ENCODE measurements at places on chromosomes 7 and 10.

GRCh38 chr7:108845951-108846350 is 276.3 kb downstream of the DNAJB9 start:
- DNase-seq, result no peak

GRCh38 chr10:3340127-3340730 is 167.6 kb upstream of the PITRM1 start:
- no peak for DNase-seq

- DNase-seq, result peak; percentile 41
These were observed 209.9 kb downstream of the USP6NL start for GRCh38 chr10:11401264-11402235.

- DNase-seq, result no peak
These were observed 214.3 kb downstream of the NEBL start for GRCh38 chr10:20682782-20683181.

GRCh38 chr10:30835146-30835545 is 196.5 kb downstream of the ZNF438 start:
- no peak for DNase-seq

DNA sequence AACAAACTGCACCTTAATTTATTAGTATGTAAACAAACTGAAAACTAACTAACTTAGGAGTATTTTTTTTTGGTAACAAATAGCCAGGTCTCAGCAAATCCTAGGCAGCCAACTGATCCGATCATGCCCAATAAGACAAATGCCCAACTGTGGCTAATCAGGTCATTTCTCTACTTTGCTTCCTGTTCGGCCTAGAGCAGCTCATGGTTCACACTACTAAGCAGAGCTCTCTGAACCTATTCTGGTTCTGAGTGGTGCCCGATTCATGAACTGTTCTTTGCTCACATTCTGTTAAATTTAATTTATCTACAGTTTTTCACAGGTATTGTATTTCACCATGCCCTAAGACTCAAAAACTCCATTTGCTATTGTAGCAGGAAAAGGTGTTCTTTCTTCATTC is 55.1 kb downstream of the CCDC3 start:
- DNase-seq, result no peak

DNA sequence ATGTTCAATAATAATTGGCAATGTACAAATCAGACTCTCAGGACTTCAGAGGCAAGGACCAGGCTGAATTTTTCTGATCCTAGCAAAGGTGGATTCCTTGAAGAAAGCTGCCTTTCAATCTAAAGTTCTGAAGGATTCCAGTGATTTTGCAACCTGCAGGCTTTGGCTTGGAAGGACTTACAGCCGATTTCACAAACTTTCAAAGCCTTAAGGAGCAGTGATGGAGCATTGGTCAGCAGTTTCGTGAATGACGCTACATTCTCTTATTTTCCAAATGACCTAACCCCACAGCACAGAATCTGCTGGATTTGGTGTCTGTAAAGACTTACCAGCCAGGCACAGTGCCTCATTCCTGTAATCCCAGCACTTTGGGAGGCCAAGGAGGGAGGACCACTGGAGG is 167.5 kb downstream of the ARHGAP12 start:
- no peak for DNase-seq

DNA sequence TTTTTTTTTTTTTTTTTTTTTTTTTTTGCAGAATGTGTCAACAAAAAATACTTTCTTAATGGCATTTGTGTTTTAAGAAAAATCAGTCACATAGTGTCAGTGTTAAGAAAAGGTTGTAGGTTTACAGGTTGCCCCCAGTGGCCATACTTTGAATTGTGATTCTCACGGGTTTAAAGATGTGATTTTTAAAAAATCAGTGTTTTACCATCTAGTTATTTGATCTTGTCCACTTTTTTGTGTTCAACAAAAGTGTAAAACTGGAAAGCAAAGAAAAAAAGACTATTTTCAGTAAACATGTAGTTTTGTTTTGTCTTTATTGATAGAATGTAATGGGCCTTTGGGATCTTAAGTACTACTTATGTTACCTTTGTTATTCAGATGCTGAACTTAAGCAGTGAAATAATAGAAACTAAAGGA is 25.7 kb downstream of the SUV39H2 start:
- DNase-seq, result peak; percentile 62

- peak; percentile 84 for DNase-seq
These were observed 19.5 kb upstream of the GNA12 start for GRCh38 chr7:2863461-2864066.

GRCh38 chr10:129706523-129706922 is 239.5 kb downstream of the MGMT start:
- DNase-seq, result no peak

DNA sequence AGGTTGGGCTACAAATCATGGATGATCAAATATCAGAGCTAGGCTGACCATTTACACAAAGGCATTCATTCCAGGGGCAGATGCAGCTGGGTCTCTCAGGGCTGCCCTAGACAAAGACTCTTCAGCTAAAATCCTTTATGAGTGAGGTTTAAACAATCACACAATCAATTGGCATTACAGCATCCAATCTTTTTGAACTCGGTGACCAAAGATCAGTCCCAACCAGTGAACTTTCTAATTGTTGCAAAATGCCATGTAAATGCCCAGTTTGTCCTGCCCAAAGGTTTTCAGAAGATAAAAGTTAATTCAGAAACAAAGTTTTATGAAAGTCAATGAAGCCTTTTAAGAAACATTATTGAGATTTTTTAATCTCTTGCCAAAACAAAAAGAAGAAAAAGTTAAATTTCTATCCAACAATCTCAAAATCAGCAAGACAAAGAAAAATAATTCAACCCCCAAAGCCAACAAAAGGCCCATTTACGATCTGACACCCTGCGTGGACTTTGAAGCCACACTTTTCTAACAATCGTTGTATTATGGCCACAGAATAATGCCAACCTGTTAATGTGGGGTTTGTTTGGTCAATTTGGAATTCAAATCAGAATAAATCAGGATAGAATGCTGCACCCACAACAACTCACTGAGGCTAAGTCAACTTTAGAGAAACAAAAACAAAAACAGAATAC is 40.9 kb downstream of the GPR37 start:
- DNase-seq, result no peak

DNA sequence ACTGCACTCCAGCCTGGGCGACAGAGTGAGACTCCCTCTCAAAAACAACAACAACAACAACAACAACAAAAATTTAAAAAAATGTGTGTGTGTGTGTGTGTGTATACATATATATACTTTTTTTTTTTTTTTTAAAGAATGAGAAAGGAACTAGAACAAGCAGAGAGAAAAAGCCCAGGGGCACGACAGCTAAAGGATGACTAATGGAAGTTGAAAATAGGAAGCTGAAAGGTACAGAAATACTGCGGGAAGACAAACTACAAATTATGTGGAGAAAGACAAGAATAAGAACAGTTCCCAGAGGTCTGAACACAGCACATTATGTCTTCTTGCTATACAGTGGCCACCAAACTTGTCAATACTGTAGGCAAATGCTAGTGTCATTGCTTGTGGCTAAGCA is 141.9 kb upstream of the PRSS1 start:
- DNase-seq, result no peak

GRCh38 chr10:26869528-26869927 is 8.8 kb upstream of the ABI1 start:
- DNase-seq, result peak; percentile 36

DNA sequence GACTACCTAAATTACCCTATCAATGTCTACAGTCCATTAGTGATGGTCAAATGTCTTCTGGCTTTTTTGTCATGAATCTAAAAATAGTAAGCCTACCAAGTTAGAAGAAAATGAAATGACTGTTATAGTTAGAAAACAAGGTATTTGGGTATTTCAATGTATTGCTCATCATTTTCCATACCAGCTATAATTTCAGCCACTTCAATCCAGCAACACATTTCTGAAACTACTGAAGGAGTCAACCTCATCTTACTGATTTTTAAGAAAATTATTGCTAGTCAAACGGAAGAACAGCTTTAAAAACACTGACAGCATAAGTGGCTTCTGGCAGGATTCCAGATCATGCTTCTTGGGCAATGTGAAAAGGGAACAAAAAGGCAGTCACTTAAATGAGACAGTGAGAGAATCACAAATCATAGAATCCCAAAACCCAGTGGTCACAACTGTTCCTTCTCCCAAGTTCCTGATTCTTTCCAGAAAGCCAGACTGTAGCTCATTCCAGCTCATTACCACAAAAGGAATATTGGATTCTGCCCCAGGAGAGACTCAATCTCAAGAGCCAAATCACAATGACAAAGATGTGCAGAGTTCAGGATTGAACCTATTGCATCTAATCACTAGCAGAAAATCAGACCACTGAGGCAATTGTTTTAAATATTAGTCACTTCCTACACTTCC is 61.2 kb upstream of the LRRN3 start:
- peak; percentile 73 for DNase-seq

DNA sequence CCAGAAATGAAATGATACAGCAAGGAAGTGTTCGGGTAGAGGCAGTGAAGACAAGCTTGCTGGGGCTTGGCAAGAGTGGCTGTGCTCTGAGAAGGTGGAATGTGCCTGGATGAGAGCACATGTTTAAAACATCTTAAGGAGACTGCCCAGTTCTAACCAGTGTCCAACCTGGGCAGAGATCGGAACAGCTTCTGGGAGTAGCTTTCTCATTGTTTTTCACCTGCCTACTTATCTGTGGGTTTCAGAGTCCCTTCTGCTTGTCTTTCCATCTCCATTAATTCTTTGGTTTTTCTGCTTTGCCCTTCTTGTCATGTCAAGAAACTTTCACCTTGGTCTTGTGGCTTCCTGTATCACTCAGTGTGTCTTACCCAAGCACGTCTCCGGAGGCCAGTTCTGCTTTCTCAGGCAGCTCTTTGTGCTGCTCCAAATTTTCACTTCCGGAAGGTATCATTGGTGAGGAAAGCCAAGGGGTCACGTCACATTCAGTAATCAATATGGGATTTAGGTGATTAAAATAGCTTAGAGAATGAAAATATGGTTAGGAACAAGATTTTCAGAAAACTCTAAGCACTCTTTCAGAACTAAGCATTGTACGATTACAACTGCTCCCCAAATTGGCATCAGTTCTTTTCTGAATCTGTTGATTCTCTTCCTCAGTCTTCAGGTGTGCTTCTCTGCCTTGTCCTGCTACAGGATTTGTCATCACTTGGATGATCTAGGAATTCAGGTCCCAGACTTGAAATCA is 5.5 kb upstream of the LAMB4 start:
- DNase-seq, result peak; percentile 46

DNA sequence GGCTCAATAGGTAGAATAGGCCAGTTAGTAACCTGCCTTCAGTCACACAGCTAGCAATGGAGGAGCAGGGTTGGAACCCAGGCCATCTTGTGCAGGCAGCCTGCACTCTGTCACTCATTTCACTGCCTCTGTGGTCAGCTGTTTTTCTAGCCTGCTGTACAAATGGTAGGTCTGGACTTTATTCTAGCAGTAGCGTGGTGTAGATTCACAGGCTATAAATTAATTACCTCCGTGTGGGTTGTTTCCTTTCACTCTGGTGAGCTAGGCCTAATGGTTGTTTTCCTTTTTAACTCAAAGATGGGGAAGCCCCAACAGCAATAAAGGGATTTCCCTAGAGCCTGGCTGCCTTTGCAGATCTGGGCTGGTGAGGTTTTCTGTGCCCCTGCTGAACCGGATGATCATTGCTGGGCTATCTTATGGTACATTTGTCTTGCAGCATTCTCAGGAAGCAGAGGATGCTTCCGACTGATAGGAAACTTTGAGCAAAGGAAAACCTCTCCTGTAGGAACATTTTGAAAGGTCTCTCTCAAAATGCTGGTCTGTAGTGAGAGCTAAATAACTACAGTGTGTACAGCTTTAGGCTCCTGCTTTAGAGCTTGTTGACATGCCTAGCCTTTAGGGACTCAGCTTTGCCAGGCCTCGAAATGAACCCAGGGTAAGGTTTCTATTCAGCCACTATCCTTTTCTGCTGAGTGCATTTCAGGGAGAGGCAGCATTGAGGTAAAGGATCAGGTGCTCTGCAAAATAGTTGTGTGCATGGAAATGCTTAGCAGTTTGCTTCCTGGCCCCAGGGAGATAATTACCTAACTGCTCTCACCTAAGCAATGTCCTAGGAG is 157.4 kb downstream of the ST7 start:
- DNase-seq, result peak; percentile 78

GRCh38 chr7:65381742-65382141 is 8.1 kb downstream of the ZNF92 start:
- DNase-seq, result no peak
